Pons (tissue), 1 donor: ENCODE measurements at places on chromosomes 12 and 14.

DNA sequence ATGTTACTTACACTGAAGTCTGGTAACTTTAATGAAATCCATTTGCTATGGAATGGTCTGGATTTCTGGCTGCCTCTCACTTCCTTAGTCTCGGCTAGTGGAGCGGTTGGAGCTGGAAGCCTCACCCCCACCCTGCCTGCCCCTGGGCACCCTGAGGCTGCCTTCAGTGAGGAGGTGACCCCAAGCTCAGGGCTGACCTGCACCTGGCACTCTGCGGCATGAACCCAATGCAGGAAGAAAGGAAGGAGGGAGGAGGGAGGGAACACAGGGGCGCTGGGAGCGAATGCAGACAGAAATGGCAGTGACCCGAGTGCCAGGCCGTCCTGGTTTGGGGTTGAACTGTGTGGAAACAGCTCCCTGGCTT lies 353.1 kb downstream of the TMEM121 start:
- no peak for DNase-seq

GRCh38 chr12:87866578-87867292 lies 162.5 kb downstream of the C12orf50 start:
- DNase-seq = no peak

DNA sequence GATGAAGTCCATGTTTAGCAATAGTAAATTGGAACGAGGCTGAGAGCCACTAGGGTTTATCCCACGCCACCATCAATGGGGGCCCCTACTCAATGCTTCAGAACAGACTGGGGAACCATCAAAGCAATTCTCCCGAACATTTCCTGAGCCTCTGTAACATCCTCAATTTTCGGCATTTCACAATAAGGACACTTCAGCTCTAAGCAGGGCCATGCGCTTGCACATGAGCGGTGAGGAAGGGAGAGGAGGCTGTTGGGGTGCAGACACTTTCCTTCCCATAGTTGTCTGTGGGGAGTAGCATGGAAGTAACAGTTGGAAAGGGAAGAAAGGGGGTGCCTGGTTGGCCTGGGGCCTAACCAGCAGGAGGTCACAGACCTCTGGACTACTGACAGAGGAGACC lies 129.9 kb upstream of the PRMT8 start:
- DNase-seq = no peak

- no peak for DNase-seq
Observed at GRCh38 chr14:58731465-58732293, 93.9 kb downstream of the DACT1 start.

GRCh38 chr14:69711881-69712560 lies 54.9 kb upstream of the SRSF5 start:
- no peak for DNase-seq

DNA sequence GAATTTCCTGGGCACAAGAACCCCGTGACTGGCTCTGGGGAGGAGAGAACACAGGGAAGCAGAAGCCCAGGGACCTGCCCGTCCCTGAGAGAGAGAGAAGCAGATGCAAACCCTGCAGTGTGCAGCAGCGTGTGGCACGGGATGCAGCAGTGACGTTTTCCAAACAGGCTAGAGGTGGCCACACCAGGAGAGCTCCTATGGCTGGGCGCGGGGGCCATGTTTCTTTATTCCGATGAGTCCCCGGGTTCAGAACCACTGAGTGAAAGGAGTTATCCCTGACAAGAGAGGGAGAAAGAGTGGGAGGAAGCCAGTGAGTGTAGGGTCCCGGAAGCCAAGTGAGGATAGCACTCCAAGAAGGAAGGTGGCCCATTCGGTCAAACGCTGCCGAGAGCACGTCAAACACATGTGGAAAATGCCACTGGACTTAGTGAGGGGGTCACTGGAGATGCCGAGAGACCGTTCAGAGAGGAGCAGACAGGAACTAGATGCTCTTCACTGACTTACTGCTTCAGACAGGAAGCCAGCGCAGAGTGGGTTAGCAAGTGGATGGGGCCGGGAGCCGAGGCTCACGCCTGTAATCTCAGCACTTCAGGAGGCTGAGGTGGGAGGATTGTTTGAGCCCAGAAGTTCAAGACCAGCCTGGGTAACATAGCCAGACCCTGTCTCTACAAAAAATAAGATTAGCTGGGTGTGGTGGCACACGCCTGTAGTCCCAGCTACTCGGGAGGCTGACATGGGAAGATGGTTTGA lies 123.0 kb downstream of the BCL11B start:
- DNase-seq = no peak

GRCh38 chr12:11609045-11609444 lies 40.4 kb upstream of the ETV6 start:
- DNase-seq = no peak

DNA sequence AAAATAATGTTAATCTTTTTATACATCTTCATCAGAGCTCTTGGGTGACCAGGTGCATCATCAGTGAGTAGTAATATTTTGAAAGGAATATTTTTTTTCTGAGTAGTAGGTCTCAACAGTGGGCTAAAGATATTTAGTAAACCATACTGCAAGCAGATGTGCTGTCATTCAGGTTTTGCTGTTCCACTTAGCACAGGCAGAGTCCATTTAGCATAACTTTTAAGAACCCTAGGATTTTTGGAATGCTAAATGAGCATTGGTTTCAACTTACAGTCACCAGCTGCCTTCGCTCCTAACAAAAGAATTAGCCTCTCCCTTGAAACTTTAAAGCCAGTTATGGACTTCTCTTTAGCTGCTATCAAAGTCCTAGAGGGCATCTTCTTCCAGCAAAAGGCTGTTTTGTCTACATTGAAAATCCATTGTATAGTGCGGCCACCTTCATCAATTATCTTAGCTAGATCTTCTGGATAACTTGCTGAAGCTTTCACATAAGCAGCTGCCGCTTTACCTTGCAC lies 24.6 kb downstream of the RIMKLB start:
- no peak for DNase-seq

DNA sequence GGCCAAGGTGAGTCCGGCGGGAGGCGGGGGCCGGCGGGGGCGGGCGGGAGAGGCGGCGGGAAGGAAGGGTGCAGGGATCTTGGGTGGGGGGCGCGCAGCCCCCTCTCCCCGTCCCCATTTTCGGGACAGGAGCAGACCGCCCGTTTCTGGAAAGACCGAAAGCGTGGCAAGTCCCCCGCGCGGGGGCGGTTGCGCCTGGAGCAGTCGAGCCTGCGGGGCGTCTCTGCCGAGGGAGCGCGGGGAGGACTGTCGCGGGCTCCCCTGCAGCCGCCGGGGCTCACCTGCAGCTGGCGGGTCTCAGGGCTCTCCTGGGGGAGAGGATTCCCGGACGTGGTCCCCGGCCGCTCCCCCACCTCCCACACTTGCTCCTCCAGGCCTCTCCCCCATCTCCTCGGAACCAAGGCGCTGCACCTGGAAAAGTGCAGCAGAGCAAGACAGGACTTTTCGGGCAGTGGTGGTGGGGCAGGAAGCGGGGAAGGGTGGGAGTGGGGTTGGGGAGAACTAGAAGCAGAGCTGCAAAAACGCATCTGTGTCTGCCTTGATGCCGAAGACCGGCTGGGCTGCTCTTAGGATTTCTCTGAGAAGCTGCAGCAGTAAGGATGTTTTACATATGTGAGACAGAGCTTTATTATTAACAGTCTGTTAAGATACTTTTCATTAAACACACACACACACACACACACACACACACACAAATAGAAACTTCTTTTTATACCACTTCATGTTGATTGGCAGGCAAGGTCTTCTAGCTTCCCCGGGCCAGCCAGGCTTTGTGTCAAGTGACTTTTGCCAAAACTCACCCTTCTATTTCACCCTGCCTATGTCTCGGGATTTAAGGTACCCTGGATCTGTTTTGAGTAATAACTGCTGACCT lies 677 bp downstream of the C12orf75 start:
- no peak for DNase-seq

- no peak for DNase-seq
Observed at GRCh38 chr14:61077951-61078720, 97.1 kb downstream of the SLC38A6 start.

DNA sequence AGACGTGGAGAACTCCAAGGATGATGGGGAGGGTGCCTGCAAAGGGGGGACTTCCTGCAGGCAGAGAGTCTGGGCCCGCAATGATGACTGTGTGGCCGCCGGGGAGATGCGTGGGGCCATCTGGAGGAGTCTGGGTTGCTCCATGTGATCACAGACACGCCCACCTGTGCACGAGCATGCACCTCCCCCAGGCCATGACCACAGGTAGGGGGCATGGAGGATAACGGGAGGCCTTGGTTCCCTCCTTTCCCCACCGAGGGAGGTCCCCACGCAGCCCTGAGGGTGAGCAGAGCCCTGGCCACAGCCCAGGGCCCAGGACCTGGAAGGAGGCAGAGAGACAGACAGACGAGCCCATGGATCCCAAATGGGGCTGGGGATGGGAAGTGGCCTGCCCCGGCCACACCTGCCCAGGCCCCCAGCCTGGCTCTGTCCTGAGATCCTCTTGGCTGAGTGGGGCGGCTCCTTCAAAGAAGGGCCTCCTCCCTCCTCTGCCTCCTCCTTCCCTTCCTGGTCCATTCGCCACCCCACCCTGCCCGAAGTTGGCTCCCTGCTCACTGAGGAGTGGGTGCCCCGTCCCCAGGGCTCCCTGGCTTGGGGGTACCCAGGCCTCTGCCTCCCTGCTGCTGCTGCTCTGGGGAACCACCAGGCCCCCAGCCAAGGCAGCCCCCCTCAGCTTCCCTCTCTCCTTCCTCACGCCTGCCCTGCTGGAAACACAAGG lies 138.2 kb downstream of the CALM1 start:
- DNase-seq = no peak

- no peak for DNase-seq
Observed at GRCh38 chr12:3185260-3185870, 108.2 kb downstream of the TSPAN9 start.

DNA sequence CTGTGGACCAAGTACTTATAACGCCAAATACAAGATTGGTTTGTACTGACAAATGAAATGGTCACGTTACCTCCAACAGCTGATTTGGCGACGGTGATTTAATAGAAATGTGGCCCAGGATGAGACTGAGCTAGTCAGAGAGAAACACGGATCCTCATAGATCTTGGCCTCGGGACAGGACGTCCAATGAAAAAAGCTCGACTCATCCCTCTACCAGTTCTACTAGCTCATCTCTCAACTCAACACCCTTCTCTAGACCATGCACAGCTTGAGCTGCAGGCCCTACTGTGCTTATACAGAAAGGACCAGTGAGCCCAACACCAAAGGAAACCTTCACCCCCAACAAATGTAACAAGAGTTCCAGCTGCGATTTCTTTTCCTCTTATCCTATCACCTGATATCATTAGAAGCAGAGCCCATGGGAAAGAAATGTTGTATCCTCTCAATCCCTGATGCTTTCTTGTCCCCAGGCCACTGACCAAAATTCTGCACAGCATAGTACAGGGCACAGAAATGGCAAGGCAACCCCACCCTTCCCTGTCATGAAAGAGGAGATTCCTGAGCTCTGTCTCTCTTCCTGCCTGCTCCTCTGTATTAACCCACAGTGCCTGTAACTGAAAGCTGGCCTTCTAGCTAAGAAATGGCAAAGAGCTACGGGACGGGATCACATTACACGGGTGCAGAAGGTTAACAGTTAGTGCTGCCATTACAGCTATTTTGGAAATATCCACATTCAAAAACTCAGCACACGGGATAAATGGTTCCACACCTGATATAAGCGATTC lies 39.2 kb downstream of the DICER1 start:
- no peak for DNase-seq

DNA sequence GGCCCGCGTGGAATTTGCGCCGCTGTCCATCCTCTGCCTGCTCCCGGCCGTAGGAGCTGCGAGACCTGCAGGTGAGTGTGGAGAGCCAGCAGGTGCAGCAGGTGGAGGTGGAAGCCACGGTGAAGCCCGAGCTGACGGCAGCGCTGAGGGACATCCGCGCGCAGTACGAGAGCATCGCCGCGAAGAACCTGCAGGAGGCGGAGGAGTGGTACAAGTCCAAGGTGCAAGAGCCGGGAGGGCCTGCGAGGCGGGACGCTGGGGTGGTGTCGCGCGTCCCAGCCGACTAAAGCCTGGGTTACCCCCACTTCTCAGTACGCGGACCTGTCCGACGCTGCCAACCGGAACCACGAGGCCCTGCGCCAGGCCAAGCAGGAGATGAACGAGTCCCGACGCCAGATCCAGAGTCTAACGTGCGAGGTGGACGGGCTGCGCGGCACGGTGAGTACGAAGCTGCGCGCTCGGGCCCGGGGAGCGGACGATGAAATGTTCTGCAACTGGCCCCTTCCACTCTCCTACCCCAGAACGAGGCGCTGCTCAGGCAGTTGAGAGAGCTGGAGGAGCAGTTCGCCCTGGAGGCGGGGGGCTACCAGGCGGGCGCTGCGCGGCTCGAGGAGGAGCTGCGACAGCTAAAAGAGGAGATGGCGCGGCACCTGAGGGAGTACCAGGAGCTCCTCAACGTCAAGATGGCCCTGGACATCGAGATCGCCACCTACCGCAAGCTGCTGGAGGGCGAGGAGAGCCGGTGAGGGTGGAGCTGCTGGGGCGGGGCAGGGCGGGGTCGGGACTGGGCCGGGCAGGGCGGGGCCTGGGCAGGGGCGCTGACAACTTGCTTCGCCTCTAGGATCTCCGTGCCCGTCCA lies 2.1 kb downstream of the PRPH start:
- DNase-seq = no peak

GRCh38 chr12:53004582-53004981 lies 1.7 kb upstream of the EIF4B start:
- peak; percentile 7 for DNase-seq

- DNase-seq = no peak
Observed at GRCh38 chr14:101825797-101826196, 64.3 kb downstream of the PPP2R5C start.

DNA sequence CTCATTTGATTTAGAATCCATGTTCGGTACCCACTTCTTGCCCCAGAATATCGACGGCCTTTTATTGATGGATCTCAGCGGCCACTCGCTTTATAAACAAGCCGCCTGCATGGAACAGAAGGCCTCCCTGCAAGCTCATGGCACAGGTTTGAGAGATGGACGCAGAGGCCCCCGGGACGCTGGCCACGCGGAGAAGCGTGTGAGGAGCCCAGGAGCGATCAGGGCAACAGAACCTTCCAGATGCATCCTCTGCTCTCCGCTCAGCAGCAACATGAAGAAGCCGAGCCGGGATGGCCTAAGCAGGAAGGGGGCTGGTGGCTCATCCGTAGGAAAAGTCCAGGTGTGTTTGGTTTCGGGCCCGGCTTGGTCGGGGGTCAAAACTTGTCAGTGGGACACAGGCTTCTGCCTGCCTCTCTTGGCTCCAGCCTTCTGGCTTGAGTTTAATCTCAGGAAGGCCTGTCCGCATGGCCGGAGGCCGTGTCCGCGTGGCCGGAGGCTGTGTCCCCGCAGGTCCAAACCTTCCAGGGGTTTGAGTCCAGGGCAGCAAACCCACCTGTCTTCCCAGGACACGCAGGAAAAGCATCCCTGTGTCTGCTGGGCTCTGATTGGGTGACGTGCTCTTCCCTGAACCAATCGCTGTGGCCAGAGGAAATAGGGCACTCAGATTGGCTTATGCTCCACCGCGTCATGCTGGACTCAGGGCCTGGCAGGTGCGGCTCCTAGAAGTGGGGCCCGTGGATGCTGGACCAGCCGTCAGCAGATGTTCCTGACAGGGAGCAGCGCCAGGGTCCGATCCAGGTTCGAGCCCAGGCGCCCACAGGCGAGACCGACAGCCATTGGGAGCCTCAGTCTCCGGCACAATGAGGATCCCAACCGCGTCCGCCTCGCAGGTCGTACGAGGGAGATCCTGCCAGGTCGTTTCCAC lies 65.0 kb downstream of the GALNT9 start:
- DNase-seq = no peak

- no peak for DNase-seq
Observed at GRCh38 chr14:100839681-100840111, 13.8 kb downstream of the MEG3 start.
